ENCODE measurements at places on chromosomes 11 and 22.

GRCh38 chr22:46068593-46069491 lies 81.5 kb upstream of the PPARA start:
- no peak for DNase-seq

- no peak for DNase-seq
Measured at GRCh38 chr11:96143041-96143521, 199.9 kb downstream of the MAML2 start.

GRCh38 chr11:68609761-68610160 lies 74.6 kb upstream of the GAL start:
- no peak for DNase-seq

- no peak for DNase-seq
Measured at GRCh38 chr11:10617551-10617950, 49.1 kb upstream of the LYVE1 start.

GRCh38 chr11:7348432-7349304 lies 97.0 kb downstream of the SYT9 start:
- no peak for DNase-seq

- no peak for DNase-seq
Measured at GRCh38 chr22:38802671-38803121, 8.8 kb upstream of the DNAL4 start.

DNA sequence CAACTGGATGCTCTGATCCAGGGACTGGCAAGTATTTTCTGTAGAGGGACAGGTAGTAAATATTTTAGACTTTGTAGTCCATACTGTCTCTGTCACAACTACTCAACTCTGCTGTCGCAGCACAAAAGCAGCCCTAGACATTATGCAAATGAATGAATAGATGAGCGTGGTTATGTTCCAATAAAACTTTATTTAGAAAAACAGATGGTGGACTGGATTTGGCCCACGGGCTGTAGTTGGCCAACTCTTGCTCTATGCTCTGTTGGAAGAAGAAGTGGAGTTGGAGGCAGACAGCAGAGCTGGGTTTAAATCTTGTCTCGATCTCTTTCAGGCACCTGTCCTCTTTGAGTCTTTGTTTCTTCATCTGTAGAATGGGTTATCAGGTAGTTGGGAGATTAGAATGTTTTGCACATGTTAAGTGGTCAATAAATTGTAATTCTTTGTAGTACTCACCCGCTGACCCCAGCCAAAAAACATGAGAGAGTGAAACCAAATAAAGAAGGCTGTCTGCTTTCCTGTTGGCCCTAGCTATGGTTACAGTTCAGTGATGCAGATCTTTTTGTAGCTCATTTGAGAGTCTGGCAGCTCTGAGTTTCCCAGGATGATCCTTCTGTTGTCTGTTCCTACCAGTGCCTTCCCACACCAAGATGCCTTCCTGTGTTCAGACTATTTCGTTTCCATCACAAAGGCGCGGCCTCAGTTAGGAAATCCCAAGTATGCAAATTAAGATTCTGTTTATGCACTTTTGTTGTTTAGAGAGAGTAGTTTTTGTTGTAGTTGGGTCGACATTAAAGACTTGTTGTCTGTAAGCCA lies 198.1 kb upstream of the SEZ6L start:
- no peak for DNase-seq

- DNase-seq: no peak
Measured at GRCh38 chr11:123381149-123381548, 48.9 kb upstream of the GRAMD1B start.

DNA sequence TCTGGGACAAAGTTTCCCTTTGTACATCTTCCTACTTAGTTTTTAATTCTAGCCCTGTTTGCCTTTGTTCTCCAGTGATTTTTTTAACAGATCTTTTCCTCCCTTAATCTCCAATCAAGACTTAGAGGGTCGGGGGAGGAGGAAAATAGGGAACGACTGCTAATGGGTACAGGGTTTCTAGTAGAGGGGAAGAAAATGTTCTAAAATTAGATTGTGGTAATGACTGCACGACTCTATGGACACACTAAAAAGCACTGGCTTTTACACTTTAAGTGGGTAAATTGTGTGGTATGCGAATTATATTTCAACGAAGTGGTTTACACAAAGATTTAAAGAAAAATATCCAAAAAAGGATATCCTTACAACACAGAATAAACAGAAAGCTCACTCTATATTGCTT lies 110.0 kb upstream of the SPON1 start:
- no peak for DNase-seq

GRCh38 chr11:12278766-12279671 lies 98.4 kb upstream of the PARVA start:
- DNase-seq: no peak

DNA sequence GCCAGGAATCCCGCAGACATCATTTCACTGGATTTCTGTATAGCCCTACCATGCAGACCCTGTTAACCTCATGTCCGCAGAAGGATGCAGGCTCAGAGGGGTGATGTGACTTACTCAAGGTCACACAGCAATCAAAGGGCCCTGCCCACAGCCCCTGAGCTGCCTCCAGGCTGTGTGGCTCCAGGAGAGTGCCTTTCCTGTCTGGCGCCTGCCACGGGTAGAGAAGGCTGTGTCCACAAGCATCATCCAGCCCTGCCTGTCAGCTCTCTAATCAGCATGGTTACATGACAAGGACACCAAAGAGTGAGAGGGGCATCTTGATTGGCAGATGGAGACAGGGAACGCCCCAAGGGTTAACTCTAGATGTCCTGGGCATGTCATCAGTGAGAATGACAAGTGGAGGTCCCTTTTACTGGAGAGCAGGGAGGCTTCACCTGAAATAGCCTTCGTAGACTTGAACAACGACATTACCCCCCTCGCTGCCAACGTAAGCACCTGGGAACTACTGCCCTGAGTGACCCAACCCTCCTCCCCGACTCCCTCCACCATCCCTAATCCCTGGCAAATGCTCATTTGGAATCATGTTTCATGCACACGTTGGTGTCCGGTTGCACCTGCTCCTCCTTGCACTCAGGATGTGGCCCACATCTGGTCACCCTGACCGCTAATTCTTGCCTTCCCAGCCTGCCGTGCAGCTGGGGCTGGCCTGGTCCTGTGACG lies 6.9 kb downstream of the FGF19 start:
- no peak for DNase-seq

DNA sequence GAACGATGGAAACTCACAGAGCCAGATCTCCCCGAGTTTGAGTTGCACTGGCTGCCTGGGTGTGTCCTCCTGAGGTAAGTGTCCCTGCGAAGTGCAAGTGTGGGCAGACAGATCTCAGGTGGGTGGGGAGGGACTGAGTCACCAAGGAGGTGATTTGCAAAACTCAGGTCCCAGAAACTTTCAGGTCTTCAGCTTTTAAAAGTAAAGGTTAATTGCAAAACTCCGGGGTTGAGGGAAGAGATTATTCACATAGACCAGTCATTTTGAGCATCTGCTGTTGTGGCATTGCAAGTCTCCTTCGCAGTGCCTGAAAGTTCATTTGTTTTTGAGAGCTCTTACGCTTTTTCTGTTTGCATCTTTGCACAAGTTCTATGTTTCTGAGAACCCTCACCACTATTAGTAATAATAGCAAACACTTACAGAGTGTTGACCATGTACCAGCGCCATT lies 7.1 kb downstream of the CD44 start:
- peak; percentile 81 for DNase-seq

DNA sequence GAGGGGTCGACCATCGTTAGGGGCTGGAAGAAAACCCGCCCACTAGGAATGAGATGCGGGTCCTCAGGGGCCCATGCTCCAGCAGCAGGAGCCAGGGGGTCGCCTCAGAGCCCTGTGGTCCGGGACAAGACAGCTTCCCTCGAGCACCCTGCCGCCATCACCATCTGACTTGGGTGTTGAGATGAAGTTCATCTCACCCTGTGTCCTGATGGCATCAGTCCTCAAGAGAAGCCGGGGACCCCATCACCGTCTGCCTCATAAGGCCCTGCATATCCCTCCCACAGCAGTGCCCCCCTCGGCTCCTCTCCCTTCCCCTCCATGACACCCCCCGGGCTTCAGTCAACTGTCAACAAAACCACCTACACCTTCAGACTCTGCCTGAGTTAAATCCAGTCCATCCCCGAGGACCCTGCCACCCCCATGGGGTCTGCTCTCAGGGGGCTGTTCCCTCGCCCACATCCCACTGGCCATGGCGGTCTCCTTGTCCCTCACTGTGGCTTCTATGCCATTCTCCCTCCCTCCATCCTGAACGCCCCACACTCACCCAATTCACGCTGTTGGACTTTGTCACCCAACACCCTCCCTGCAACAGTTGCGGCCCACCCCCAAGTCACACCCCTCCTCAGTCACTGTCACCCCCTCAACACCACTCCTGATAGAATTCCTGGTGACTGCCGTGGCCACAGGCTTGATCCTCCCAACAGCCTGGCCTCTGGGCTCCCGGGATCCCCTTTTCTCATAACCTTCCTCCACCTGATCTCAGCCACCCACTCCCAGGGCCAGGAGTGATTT lies 87.7 kb upstream of the RTL6 start:
- DNase-seq: no peak

GRCh38 chr22:22195265-22196017 lies 49.1 kb upstream of the VPREB1 start:
- DNase-seq: peak; percentile 81

DNA sequence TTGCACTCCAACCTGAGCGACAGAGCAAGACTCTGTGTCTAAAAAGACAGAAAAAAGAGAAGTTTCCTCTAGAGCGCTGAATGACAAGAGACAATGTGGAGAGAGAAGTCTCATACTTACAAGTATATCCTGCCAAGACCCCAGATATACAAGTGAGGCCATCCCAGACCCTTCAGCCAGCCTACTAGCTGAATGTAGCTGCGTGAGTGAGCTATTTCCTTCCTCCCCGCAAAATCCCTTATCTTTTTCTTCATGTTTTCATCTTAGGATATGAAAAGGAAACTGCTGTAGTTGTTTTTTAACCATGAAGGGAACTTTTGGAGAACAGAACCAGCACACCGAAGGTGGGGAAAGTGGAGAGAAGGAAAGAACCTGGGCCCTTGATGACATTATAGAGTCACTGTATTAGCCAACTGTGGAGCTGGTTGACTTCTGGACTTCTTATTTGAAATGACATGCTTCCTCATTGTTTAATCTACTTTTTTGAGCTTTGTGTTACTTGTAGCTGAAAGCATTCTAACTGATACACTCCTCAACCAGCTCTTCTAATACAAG lies 4.4 kb upstream of the DDX17 start:
- DNase-seq: no peak

GRCh38 chr11:129861702-129862522 lies 33.5 kb downstream of the NFRKB start:
- DNase-seq: no peak

DNA sequence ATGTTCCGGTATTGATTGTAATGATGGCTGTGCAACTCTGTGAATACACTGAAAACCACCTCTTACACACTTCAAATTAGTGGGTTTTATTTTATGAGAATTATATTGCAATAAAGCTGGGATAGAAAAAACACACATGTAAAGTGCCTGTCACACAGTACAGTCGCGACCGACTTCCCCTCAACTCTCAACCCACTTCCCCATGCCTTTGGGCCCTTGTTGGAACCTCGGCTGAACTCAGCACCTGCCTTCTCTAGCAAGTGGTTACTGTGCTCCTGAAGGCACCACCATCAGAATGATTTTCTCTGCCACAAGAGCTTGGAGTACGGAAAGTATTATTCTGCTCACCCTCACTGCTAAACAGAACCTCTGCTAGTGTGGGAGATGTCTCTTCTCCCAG lies 13.5 kb downstream of the KCNJ1 start:
- no peak for DNase-seq

DNA sequence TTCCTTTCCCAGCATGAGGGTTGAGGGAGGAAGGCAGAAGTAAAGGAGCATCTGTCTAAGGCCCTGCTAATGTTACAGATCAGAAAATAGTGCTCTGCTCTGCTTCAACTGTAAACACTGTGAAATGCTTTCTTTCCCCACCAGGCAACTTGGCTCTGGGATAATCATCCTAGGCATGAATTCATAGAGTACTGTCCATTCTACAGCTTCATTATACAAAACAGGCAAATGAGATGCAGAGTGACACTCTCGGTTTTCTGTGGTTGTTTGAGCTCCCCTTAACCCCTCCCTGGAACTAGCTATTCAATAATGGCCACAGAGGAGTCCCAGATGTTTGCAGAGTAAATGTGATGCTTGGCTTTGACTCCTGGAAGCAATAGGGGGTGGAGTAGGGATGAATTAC lies 184.3 kb upstream of the CTSC start:
- no peak for DNase-seq

- DNase-seq: no peak
Measured at GRCh38 chr11:36034551-36035331, 90.9 kb downstream of the LDLRAD3 start.

GRCh38 chr22:44968736-44969135 lies 41.1 kb downstream of the PHF21B start:
- DNase-seq: no peak

DNA sequence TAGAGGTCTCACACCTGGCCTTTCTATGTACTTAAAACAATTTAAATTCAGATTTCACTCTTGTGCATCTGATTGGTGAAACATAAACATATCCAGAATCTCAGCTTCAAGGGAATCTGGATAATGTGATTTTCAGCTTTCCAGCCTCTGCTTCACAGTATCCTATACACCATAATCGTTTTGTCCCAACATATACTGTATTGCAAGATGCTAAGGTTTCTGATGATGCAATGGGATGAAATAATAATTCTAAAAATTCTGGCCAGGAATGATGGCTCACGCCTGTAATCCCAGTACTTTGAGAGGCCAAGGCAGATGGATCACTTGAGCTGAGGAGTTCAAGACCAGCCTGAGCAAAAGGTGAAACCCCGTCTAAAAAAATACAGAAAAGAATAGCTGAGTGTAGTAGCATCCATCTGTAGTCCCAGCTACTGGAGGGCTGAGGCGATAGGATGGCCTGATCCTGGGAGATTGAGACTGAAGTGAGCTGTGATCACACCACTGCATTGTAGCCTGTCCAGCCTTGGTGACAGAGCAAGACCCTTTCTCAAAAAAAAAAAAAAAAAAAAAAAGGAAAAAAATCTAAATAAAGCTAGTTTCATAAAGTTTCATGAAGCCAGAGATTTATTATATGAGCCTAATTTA lies 41.0 kb upstream of the CTSC start:
- no peak for DNase-seq

DNA sequence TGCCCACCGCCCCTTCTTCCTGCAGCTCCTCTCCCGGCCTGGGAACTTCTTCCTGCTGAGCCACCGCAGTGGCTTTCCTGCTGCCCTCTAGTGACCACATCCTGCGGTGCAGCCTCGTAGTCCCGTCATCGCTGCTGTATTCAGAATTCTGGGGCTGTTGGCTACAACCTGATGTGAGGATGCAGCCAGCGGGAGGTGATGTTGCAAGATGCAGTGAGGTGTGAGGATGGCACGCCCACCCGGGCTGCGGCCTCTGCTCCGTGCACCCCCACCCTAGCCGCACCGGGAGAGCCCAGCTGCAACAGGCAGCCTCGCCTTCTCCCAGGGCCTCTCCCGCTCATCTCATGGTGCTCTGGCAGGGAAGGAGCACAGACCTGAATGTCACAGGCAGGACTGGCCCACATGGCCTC lies 10.1 kb downstream of the CHST1 start:
- peak; percentile 64 for DNase-seq

All from stimulated activated CD4-positive, alpha-beta T cell treated with anti-CD3 and anti-CD28 coated beads, TNF-alpha, amount 100 ng/mL, for 24 hours (primary cell).